ENCODE measurements at places on chromosomes 12 and 14.
A peak's percentile ranks its signal among the peaks of the same experiment; 100 is the strongest.

GRCh38 chr12:89756194-89756584 lies 47.6 kb upstream of the ATP2B1 start:
- no peak for DNase-seq

- DNase-seq = no peak
These were observed 78.8 kb upstream of the EVL start for GRCh38 chr14:99986396-99986795.

DNA sequence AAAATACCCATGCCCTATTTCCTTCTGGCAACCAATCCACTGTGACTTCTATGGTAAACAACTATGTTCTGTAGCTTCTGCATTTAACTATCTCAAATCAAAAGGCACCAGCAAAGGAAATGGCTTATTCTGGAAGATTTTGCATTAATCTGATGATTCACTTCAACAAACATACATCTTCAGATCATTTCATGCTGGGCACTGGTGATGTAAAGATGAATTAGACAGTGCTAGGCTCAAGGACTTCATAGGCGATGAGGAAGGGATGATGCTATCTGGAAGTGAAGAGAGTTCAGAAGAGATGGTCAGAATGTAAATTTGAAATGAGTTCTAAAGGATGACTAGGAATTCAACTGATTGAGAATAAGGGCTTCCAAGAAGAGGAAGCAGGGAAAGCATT lies 363.3 kb downstream of the PAWR start:
- DNase-seq = no peak

DNA sequence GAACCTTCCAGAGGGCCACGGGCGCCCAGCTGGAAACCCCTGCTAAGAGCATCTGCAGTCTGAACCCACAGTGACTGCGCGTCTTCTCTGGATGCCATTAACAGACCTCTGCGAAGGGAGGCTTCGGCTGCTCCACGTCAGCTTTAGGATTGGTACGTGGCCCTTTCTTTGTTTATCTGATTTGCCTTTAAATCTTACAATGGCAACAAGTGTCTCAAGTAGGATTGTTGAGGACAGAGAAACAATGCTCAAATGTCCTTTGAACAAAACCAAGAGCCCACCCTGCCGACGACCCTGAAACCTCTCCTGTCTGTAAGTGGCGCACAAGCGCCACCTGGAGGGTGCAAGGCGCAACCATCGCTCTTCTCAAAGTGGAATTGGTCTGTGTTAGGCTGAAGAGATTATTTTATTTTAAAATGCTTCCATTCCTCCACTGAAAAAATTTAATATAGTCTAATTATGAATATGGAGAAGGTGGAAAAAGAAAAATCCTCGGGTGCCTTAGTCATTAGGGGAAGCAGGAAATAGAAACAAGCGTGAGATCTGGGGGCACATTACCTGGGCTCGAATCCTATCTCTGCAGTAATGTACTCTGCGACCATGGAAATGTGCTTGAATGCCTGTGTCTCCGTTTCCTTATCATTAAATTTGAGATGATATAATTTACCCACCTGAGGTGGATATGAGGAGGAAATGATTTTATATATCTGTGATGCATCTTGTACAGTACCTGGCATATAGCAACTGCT lies 82.6 kb upstream of the PTPRB start:
- DNase-seq = peak; percentile 27

DNA sequence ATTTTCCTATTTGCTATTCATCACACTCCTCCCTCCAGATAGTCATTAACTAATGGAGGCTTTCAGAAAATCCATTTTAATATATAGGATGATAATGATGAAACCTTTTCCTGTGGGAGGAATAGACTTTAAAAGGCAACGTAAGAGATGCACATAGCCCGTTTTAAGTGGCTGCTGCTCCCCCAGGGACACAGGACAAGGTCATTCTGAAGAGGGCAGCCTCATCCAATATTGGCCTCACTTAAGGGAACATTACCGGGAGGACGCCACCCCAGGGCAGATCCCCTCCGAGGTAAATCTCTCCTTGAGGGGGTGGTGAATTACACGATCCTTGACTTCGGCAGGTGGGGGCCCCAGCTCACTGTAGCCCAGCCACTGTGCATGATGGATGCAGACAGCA lies 131.9 kb downstream of the PIWIL1 start:
- no peak for DNase-seq

DNA sequence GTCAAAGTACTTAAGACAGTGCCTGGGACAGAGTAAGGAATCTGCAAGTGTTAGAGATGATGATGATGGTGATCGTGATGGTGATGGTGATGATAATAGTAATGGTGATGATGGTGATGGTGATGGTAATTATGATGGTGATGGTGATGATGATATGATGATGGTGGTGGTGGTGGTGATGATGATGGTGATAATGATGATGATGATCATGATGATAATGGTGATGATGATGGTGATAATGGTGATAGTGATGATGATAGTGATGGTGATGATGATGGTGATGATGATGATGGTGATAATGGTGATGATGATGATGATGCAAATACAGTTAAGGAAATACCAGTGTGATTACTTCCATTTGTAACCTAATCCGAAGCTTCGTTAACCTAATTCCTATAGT lies 5.2 kb upstream of the TMEM132C start:
- no peak for DNase-seq

DNA sequence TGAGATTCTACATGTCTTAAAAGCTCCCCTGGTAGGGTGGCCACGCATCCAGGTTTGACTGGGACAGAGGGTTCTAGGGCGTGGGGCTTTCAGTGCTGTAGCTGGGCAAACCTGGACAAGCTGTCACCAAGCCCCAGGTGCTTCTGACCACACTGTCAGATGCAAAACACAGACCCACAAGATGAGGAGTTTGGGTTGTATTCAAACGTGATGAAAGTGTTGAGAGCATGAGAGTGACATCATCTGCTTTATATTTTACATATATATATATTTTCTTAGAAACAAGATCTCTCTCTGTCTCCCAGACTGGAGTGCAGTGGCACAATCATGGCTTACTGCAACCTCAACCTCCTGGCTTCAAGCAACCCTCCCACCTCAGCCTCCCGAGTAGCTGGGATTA lies 210.1 kb downstream of the DPF3 start:
- no peak for DNase-seq

Measured in NCI-H1930 (cell line).